ENCODE measurements at places on chromosomes 2 and 18.
A peak's percentile ranks its signal among the peaks of the same experiment; 100 is the strongest.

GRCh38 chr18:56462276-56462675 is 176.1 kb downstream of the TXNL1 start:
- no peak for DNase-seq

- no peak for DNase-seq
These were observed 13.9 kb downstream of the UBE2F start for GRCh38 chr2:237980751-237981150.

DNA sequence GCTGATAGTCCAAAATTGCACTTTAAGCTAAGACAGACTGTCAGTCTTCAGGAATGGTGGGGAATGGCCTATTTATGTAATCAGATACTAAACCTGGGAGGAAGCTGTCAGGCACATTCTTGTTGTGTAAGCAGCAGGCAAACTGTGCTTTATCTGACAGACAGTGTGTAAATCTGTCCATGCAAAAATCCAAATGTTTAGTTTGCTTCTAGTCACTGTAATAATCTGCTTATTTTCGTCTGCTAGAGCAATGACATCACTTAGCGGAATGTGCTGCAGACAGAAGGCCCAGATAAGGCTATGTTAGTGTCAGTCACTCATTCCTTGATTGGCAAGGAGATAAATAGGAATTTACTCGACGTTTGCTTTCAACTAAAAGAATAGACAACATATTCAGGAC is 263.5 kb downstream of the ZNF407 start:
- no peak for DNase-seq

DNA sequence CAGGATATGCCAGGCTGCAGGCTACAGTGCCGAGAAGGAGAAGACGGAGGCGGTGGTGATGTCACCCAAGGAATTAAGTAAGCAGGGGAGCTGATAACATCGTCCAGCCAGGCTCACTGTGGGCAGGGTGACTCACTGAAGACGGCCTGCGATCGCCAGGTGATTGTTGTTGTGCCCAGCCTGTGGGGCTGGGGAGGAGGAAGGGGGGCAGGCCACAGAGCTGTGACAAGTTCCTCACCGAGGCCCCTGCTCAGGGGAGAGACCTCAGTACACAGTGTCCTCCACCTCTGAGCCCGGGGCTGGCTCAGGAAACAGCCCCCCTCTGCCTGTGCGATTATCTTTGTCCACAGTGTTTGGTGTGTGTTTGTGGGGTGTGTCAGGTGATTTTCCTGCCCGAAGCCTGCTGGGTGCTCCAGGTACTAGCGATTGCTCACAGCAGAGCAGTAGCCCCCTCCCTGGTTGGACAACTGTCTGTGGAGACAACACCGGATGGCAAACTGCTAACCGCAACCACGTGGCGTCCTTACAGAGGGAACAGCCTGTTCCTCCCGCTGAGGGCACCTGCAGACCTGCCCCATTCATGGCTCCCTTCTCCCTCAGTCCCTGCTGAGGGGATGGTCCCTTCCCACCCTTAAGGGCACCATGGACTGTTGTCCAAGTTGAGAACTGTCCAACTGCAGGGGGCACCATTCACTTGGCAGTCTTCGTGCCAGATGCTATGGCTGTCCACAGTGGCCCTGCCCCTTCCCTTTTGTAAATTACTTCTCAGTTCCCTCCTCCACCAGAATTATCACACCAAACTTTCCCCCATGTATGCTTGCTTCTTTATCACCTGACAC is 95.1 kb downstream of the ZFP36L2 start:
- DNase-seq, result peak; percentile 63

- no peak for DNase-seq
These were observed 46.0 kb downstream of the PLEKHA3 start for GRCh38 chr2:178526256-178526655.

GRCh38 chr18:25144820-25145219 is 207.1 kb downstream of the ZNF521 start:
- no peak for DNase-seq

DNA sequence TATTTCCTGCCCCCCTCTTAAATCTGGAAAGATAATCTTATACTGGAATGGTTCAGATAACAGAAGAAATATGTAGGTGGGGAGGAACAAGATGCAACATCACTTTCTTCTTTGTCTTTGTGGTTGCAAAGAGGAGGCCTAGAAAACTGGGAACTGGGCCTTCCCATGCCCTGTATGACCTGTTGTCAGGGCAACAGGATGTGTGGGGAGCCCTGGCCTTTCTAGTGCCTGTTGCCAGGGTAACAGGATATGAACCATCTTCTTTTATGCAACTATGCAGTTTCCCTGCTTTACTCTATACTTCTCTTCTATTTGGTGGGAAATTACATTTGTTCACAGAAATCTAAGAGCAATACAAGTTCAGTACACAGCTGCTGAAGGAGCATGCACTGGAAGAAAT is 79.8 kb upstream of the PDE1A start:
- no peak for DNase-seq

DNA sequence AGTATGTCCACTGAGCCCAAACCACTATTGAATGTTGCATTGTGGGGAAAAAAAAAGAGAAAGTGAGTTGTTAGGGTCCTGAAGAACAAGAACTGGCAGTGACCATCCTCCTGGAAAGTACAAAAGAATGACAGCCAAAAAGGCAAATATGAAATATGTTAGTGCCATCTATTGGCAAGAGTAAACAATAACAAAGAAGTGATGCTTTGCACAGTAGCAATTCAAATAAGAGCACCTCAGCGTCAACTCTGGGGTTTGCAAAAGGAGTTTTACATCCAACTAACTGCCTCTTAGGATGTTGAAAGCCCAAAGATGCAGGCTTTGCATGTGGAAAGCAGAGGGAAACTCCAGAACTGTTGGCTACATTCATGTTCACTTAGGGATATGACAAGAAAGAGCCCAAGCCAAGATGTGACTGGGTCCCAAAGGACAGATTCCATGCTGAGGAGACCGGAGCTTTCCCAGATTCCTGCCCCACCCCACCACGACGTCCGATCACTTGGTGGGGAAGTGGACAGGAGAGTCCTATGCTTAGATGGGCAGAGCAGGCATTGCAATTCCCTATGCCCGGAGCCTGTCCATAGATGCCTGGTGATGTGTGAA is 15.6 kb downstream of the TRABD2A start:
- DNase-seq, result no peak

- DNase-seq, result no peak
These were observed 2.8 kb downstream of the SIX3 start for GRCh38 chr2:44944102-44944951.

- no peak for DNase-seq
These were observed 3.8 kb upstream of the OTOF start for GRCh38 chr2:26481706-26482105.

- no peak for DNase-seq
These were observed 66.0 kb upstream of the ACSL3 start for GRCh38 chr2:222794585-222795449.

GRCh38 chr2:38147333-38148121 is 71.6 kb upstream of the CYP1B1 start:
- no peak for DNase-seq

DNA sequence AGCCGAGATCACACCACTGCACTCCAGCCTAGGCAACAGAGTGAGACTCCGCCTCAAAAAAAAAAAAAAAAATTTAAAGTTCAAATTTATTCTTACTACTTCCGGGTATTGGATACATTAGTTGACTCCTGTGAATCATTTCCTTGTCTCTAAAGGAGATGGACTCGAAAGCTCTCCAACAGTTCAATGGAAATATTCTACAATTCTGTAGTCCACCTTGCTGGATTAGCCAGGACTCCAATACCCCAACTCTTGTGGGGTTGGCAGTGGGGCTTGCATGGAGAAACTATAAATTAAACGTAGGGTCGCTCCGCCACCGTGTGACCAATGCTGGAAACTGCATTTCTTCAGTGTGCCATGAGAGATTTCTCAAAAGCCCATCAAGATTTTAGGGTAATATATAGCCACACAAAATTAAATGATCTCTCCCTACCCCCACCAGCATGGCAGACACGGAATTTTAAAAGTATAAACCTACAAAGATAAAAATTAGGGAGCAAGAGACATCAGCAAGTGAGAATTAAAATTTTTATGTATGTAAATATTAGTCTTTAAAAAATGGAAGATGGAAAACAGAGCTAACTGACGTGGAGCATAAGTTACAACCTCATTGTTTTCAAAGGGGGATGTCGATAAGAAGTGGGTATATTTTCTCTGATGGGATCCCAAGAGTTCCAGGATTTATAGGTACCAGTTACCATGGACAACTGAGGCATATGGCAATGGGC is 27.8 kb upstream of the GAREM2 start:
- peak; percentile 64 for DNase-seq

GRCh38 chr2:66443186-66443978 is 8.5 kb downstream of the MEIS1 start:
- no peak for DNase-seq

DNA sequence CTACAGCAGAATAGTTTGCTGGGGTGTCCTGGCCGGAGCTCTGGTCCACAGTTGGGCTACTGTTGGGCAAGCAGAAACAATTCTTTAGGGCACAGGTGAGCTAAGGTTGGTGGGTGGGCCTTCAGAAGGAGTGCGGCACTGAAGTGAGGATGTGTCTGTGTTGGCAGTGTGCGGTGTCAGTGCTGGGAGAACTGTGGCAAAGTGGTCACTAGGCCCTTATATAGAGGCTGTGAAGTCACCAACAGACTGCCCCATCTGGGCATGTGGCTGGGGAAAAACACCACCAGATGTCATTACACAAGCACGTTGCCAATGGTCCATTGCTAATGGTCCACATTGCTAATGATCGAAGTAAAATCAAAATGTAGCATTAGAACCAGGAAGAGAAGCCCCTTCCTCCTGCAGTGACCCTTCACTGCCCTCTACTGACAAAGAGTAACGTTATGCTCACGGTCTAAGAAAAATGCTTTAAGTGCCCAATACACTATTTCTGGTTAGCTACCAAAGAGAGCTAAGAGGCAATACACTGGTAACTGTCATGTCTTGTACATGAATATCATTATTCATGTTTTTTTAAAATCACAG is 21.3 kb downstream of the SCN1A start:
- no peak for DNase-seq

DNA sequence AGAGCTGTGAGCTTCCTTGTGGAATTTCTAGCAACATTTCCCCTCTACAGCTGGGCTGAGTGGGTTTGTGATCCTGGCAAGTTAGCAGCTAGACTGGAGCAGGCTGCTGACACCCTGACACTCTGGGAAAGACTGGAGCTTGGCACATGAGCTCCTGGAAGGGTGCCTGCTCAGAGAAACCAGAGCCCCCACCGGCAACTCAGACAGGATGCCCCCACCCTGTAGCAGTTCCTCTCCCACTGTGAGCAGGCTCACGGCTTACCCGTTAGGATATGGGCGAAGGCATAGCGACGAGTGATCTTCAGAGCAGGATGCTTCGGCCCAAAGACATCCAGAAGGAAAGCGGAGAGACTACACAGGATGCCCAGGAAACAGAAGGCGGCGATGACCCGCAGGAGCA is 11.2 kb downstream of the TMEM127 start:
- DNase-seq, result no peak

GRCh38 chr2:202933958-202934357 is 21.9 kb downstream of the CARF start:
- no peak for DNase-seq

- no peak for DNase-seq
These were observed 55.9 kb downstream of the TTC21B start for GRCh38 chr2:165897726-165898125.

GRCh38 chr2:192000196-192000980 is 153.5 kb upstream of the CAVIN2 start:
- DNase-seq, result no peak

DNA sequence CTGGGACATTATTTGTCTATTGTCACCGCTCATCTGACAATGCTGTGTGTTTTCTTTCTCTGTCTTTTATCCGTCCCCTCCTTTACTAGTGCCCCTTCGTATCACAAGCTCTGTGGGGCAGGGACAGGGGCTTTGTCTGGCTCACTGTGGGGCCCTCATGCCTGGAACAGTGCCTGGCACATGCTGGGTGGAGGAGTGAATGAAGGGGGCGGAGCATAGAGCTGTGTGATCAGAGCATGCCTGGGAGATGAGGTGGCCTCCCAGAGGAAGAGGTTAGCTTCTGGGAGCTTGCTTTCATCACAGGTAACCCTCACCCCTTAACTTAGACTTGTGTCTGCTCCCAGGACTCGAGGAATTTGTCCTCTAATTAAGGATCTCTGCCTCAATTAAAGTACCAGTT is 16.4 kb downstream of the MTCL1 start:
- no peak for DNase-seq

GRCh38 chr2:9681427-9681817 is 50.6 kb upstream of the YWHAQ start:
- no peak for DNase-seq

DNA sequence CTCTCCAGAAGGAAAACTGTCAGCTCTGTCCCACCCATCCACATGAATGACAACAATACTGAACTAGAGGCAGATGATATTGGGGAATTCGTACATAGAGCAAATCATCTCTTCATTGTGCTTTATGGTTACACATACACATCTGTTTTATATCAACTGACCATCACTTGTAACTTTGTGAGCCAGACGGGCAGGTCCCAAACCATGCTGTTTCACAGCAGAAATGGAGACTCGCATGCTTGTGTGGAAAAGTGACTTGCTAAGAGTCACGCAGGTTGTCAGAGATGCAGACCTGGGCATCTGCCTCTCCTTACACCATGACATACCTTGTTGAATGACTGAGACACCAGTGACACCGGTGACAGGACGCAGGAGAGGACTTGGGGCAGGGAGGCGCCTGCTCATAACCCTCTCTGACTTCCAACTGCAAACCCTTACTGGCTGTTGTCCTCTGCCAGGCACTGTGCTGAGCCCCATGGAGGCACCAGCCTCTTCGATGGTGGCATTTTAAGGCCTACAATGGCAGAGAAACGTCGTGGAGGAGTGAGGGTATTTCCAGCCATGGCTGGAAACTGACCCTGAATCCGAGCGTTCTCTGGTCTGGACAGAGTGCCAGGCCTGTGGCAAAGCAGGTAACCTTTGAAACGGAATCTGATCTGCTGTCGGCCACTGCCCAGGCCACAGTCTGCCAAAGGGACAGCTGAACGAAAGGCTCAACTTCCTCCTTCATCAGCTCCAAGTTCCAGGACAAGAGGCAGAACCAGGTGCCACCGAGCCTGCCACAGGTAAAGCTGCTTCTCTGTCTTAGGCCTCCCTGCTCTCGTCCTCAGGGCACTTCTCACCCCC is 26.9 kb upstream of the ROCK2 start:
- DNase-seq, result no peak

DNA sequence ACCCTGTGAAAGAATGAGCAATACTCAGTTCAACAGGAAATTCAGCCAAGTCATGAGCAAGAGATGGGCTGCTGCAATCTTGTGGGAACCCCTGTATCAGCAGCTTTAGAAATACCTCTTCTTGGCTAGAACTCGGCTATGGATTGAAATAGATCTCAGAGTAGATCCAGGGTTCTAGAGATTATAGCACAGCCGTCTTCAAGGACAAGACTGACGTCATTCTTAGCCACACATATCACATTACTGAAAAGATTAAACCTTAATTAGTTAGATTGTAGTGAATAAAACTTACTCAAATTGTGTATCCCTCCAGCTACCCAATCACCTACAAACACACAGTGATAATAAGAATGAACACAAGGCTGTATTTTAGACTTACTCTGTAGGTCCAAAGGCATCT is 776.4 kb downstream of the EPHA4 start:
- no peak for DNase-seq

DNA sequence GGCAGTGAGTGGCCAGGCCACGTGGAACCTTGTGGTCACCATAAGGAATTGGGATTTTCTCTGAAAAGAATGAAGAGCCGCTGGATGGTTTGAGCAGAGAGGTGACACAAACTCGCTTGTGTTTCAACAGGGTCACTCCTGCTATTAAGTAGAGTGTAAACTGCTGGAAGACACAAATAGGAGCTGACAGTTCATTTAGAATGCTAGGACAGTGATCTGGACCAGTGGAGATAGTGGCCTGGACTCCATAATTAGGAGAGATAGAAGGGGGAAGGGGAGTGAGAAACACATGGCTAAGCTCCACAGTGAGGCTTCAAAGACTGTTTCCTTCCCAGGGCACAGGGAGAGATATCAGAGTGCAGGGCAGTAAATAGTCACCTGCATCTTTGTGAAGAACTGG is 381.1 kb upstream of the ST6GAL2 start:
- no peak for DNase-seq
